Heart left ventricle (tissue), 16 donors: ENCODE measurements at places on chromosomes 13 and 19.
A peak's percentile ranks its signal among the peaks of the same experiment; 100 is the strongest.

DNA sequence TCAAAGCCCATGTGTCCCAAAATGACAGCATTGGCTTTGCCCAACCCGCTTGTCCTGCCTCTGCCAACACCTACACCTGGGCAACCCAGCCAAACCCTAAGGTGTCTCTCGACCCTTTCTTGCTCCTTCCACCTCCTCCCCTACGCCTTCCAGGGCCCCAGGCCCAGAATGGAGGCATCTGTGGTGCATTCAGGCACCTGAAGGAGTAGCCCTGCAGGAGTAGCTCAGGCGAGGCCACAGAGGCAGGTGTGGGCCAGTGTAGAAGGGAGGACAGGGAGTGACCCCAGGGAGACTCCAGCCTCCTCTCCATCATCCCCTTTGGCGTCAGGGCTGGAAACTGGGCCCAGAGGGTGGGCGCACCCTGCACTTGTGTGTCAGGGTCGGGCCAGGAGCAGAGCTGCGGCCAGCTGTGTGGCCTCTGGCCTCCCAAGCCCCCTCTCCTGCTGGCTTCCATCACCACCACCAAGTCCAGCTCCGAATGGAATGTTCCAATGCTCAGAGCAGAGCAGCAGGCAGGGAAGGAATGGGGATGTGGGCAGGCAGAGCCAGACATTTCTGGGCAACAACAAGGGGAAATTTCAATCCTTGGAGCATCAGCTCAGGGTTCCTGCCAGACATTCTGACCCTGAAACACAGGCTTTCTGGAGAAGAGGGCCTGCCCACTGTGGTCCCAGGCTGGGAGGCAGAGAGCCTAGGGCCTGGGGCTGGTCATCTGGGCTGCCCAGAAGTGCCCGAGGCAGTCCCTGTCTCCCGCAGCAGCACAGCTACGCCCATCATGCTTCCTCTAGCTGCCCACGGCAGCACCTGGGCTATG, 16.4 kb downstream of the PLEKHF1 start:
- no peak for DNase-seq

DNA sequence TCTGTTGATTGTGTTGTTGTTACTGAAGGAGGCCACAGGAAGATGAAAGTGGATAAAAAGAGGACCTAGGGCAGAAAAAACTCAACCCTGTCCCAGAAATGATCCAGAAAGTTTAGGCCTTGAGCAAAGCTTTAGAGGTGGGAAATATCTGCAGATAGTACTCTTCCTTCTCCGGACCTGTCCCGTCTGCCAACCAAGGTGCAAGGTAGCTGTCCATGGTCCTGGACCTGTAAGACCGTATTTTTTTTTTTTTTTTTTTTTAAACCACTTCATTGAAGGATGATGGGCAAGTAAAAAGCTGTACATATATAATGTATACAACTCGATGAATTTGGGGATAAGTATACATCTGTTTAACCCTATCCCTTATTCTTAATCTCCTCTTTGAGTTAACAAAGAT, 225.9 kb downstream of the OLFM4 start:
- no peak for DNase-seq

DNA sequence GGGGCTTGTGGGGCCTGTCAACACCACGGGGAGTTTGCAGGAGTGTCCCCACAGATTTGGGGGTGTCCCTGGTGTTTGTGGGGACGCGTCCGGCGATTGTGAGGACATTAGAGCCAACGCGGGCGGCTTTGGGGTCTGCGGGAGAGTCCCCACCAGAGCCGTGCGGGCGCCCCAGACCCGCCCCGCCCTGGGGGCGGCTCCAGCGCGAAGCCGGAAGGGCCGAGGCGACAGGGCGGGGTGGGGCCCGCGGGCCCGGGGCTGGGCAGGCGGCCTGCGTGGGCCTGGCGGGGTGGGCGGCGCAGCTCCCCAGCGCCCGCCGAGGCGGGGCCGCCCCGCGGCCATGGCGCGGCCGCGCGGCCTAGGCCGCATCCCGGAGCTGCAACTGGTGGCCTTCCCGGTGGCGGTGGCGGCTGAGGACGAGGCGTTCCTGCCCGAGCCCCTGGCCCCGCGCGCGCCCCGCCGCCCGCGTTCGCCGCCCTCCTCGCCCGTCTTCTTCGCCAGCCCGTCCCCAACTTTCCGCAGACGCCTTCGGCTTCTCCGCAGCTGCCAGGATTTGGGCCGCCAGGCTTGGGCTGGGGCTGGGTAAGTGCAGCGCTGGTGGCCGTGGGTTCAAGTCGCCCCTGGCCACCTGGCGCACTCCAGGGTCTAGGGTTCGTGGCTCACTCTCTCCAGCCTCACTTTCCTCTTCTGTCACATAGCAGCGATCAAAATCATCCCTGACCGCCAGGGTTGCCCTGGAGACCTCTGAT, 10.3 kb downstream of the PDE4A start:
- peak; percentile 80 for DNase-seq

- no peak for DNase-seq
Observed at GRCh38 chr19:32032561-32032960, 312.8 kb upstream of the ZNF507 start.

DNA sequence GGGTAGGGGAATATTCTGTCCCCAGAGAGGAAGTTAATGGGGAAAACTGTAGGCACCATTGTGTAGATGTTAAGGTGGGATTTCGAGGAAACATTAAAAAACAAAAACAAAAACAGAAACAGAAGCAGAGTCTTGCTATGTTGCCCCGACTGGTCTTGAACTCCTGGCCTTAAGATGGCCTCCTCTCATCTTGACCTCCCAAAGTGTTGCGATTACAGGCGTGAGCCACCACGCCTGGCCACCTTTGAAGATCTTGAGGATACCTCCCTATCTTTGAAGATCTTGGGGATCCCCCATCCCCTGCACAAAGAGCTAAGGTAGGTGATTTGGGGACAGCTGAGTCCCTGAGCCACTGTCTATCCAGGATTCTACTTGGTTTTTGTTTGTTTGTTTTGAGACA, 553 bp upstream of the ICAM3 start:
- DNase-seq = no peak

GRCh38 chr13:99528547-99528946, 27.3 kb downstream of the TM9SF2 start:
- DNase-seq = no peak

DNA sequence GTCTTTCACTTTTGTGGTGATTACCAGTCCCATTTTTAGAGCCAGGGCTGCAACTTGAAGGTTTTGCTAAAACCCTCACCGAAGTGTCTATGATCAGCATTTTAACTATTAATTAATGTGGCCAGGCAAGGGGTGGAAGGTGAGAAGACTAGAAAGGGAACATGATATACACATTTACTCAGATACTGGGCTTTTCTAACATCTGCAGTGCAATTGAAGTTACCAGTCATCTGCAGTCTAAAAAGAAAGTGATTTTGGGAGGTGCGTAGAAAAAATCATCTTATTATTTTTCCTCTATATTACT, 481 bp downstream of the ALOX5AP start:
- DNase-seq = no peak

- DNase-seq = no peak
Observed at GRCh38 chr13:51479199-51479523, 26.3 kb upstream of the INTS6 start.

DNA sequence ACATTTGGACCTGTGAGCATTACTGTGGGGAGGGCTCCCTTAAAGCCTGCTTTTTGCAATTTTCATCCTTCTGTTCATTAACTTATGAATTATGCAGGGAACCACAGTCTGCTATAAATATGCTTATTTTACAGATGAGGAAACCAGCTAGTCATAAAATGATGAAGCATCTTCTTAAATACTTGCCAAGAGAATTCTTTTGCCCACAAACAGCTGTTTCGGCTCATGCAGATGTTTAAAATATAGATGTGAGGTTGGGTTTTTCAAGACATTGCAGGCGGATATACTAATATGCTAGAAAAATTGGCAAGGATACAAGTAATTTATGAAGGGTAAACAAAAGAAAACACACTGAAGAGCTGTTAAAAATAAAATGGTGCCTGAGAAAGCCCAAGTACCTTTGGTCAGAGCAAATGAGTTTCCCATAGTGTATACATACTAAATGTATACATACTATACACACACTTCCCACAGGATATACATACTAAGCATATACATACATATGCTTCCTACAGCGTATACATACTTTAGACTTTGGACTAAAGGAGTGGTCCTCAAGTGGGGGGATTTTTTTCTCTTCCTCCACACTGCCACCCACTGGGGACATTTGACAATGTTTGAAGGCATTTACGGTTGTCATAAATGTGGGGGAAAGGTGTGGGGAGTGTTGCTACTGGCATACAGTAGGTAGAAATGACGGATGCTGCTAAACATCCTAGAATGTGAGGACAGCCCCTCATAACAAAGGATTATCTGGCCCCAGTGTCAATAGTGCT, 164.9 kb upstream of the CSNK1A1L start:
- no peak for DNase-seq

- DNase-seq = no peak
Observed at GRCh38 chr19:1675633-1676350, 23.4 kb upstream of the TCF3 start.

- DNase-seq = no peak
Observed at GRCh38 chr13:44283600-44283999, 90.0 kb upstream of the SERP2 start.

DNA sequence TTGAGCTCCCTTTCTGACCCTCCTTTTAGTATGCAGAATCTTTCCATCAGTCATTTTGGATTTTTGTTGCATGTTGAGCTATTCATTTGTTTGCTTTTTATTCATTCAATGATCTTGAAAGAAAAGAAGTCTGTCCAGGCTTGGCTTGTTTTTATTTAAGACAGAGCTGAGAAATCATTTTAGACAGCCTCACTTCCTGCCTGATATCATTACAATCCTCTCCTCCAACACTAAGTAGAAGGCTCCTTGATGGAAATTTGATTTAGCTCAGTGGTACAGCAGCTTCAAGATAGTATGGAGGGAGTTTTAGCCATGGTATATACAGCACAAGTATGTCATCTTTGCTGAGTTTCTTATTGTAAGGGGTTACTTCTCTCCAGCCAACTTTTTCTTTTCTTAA, 28.4 kb downstream of the MBNL2 start:
- DNase-seq = no peak

GRCh38 chr13:66751691-66752090, 478.4 kb downstream of the PCDH9 start:
- DNase-seq = no peak

GRCh38 chr13:75920536-75920935, 284.4 kb downstream of the LMO7 start:
- no peak for DNase-seq

DNA sequence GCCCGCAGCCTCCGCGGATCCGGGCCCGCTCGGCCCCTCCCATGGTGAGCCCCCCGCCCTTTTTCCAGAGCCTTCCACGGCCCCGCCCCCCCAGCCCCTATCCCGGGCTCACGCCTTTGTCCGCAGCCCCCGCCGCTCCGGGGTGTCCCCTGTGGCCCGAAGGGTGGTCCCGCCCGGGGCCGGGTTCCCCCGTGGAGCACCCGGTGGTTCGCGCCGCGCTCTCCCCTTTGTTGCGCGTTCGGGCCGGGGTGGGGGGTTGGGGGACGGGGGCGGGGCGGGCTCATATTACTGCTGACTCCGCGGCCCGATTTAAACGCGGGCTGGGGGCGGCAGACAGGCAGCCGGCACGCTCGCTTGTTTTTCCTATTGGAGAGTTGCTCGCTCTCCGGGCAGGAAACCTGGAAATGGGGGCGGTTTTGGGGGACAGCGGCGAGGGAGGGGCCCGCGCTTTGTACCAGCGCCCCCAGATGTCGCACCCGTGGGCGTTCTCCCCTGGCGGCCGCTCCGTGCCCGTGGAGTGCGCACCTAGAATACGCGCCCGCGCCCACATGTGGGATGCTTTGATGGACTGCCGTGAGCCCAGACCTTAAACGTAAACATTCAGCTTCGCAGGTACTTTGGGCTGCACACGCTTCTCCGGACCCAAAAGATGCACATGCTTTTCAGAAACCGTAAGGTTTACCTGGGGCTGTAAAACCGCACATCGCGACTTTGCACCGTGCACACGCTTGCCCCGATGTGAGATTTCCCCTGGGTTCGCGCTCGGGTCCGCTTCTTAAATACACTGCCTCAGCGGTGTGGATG, 699 bp downstream of the PTOV1 start:
- DNase-seq = peak; percentile 58

- peak; percentile 67 for DNase-seq
Observed at GRCh38 chr13:36131222-36131930, at the start of gene DCLK1. DCLK1 (minus strand) TSS chr13:36131382.

DNA sequence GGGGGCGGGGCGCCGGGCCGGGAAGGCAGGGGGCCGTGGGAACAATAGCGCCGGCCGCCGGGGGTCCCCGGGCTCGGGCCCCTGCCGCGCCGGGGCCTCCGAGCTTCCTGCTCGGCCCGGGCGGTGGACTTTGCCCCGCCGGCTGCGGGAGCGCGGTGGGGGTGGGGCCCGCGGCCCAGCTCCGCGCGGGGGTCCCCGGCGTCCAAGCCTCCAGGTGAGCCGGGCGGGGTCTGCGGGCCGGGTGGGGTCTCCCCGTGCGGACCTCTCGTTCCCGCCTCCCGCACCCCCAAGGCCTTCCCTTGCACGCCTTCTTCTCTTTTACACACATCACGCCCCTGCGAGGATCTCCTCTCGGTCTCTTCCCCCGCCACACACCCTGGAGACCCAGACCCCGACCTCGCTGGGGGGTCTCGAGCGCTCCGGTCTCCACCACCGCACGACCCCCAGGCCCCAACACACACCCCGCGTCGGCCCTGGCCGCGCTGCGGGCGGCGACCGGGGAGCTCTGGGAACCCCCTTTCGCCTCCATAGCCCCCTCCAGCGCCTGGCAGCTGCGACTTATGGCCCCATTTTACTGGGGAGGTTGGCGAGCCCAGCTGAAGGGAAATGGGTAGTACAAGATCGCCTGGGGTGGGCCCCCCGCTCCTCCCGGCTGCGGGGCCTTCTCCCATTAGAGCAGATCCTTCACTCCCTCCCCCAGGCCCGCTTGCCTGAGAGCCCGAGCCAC, 711 bp downstream of the CAMSAP3 start:
- no peak for DNase-seq

GRCh38 chr13:72104656-72105180, 237.7 kb upstream of the DACH1 start:
- no peak for DNase-seq

DNA sequence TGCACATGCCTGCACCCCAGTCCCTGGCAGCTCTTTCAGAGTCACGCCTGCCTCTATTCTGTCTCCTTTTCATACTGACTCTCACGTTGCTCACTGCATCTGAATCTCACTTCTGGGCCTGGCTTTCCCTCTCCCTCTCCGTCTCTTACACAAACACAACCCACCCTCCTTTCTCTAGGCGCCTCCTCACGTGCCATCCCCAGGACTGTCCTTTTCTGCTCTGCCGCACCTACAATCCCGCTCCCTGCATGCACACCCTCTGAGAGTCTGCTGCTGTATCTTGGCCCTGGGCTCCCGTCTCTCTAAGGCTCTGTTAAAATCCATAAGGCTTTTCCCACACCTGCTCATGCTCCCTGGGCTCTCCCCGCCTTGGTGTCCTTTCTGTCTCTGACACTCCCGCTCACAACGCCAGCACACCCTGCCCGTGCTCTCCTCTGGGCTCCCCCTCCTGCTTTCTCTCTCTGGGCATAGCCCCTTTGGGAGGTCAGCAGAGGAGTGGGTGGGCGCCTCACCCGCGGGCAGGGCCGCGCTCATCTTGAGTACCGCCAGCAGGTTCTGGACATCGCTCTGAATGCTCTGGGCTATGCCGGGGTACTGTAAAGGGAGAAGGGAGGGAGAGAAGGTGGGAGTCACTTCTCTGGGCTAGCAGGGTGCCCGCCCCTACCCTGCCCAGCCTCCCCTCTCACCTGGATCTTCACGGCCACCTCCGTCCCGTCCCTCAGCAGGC, 12.7 kb upstream of the NUMBL start:
- no peak for DNase-seq
